ENCODE measurements at places on chromosomes 7 and 10.

DNA sequence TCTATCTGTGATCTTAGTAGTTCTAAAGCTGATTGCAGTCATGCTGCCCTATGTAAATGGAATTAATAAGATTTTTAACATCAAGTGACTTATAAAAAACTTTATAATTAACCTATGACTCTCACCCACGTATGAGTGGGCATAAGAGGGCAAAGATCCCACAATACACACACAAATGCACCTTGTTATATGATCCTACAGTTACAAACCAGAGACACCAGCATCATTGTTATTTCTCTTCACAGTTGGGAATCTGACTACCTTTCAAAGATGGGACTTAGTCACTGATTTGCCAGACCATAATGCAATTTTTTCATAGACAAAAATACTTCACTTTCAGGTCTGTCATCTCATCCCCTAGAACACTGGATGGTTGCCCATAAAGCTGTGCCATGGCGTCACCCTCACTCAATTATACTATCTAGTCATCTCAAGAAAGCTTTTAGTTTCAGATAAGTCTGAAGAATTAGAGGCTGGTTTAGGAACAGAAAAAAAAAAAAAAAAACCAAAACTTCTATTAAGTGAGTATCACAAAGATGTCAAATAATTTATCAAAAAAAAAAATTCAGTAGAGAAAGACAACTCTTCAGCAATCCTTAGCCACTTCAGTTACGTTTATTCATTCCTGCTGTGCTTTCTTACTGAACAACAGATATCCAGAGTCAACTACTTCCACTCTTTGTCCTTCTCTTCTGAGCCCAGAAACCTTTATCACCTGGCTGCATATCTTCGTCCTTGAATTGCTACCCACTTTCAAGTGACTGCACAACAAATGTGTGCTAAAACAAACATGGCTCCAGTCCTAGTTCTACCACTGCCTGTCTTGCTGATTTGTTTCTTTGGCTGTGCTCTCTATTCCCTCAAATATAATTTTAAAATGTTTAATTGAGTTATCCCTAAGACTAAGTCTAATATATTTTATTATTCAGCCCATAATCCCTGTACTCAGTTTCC lies 175.0 kb upstream of the CHRM2 start:
- no peak for DNase-seq

GRCh38 chr7:121000081-121000983 lies 11.8 kb downstream of the CPED1 start:
- no peak for DNase-seq

DNA sequence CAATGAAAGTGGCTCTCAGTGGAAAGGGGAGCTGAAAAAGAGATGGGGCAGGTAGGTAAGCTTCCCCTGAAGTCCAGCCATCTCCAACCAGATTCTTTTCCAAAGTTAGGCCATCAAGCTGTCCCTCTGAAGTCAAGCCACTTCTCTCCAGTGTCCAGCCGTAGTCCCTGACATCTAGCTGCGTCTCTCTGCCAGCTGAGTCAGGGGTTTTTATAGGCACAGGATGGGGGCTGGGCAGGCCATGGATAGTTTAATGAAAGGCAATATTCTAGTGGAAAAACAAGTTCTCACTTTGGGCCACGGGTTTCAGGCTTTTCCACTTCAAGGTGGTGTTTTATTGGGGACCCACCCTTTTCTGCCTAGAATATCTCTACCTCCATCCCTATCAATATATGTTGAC lies 36.8 kb downstream of the AVL9 start:
- no peak for DNase-seq

DNA sequence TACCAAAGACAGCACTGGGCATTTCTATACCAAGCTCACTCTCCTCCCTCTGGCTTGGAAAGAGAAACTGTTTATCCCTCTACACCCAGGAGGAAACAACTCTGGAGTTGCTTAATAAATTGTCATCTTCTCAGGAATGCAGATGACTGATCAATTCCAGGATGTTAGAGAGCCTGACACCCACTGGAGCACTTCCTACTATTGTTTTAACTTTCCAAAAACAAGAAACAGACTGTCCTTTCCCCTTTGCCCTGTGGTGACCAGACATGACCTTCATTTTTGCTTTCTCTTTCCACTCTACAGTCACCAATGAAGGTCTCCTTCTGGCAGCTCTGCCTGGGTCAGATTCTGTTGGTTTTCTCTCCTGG lies 19.6 kb downstream of the GIMAP4 start:
- no peak for DNase-seq

DNA sequence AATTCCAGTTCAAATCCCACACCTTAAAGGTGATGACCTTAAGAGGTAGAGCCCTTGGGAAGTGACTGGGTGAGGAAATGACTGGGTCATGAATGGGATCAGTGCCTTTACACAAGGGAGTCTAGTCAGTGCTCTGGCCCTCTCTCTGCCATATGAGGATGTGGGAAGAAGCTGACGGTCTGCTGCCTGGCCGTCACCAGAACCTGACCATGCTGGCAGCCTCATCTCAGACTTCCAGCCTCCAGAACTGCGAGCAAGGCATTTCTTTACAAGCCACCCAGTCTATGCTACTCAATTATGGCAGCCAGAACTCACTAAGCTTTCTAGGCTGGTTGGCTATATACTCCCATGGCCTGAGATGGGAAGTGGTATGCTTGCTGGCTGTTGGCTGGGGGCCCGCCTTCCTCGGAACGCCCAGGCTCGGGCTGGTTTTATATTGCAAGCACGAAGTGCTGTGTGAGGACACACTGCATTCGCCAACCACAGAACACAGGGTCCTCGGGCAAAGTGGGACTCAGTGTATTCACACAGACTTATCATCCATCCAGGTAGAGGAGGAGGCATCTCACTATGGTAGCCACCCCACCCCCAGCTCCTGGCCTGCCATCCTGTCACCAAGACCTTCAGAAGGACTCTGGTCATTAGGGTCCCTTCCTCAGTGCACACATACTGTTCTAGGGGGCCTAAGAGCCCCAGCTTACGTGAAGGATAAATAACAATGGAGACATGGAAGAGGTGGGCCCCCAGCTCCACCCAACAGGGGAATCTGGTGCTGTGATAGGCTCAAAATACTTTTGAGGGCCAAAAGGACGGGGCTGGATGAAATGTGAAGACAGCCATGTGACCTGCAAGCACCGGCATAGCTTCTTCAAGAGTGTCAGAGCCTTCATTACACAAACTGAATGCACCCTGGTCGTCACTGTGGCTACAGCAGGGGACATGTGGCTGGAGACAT lies 49.0 kb downstream of the ZRANB1 start:
- no peak for DNase-seq

DNA sequence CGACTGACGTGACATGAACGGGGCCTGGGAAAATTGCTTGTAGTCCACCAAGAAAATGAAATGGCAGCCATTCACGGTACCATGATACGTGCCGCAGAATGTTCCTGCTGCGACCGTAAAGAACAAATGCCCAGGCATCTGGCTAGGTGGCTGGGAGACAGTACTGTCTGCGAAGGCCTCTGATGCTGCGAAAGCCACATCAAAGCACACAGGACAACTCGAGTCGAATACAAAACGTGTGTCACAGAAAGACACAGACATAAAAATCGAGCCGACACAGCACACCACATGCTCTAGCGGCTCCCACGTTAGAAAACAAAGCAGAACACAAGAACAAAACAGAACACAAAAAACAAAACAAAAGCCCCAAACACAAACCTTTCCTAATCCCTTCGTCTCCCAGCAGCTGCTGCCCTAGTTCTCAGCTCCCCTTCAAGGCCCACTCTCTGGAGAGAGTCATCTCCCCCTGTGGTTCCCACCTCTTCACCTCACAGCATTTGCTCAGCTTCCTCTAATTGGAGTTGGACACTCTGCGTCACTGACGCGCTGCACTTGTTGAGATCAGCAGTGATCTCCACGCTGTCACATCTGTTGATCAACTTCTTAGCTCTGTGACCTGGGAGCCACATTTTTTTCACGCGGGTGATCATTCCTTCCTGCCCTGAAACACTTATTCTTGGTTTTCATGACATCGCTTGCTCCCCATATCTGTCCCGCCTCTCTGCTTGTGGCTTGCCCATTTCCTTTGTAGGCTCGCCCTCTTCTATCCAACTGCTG lies 112.2 kb downstream of the CLEC2L start:
- DNase-seq: no peak

- no peak for DNase-seq
Observed at GRCh38 chr10:19749185-19749729, 67.0 kb upstream of the PLXDC2 start.

DNA sequence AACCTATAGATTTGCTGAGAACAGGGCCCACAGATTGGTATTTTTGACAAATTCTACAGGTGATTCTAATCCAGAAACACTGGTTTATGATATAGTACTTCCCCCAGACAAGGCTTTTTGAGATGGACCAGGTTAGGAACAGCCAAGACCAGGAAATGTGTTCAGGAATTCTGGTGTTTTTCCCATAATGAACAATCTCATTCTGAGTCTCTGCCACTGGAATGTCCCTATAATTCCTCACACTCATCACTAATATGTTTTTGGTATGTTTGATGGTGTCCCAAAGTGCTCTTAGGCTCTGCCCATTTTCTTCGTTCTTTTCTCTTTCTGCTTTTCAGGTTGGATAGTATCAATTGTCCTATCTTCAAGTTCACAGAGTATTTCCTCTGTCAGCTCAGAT lies 107.2 kb upstream of the IGFBP3 start:
- no peak for DNase-seq

GRCh38 chr10:111887266-111887665 lies 296.3 kb downstream of the GPAM start:
- no peak for DNase-seq

- no peak for DNase-seq
Observed at GRCh38 chr10:103284170-103284569, 7.2 kb downstream of the INA start.

GRCh38 chr10:36448760-36449691 lies 676.4 kb upstream of the ANKRD30A start:
- no peak for DNase-seq

GRCh38 chr10:12540341-12540781 lies 191.0 kb downstream of the CAMK1D start:
- no peak for DNase-seq

- no peak for DNase-seq
Observed at GRCh38 chr7:157193274-157193673, 54.5 kb downstream of the UBE3C start.

GRCh38 chr10:58462863-58463507 lies 49.7 kb upstream of the BICC1 start:
- DNase-seq: no peak

GRCh38 chr10:29039677-29040189 lies 249.1 kb upstream of the LYZL1 start:
- no peak for DNase-seq

DNA sequence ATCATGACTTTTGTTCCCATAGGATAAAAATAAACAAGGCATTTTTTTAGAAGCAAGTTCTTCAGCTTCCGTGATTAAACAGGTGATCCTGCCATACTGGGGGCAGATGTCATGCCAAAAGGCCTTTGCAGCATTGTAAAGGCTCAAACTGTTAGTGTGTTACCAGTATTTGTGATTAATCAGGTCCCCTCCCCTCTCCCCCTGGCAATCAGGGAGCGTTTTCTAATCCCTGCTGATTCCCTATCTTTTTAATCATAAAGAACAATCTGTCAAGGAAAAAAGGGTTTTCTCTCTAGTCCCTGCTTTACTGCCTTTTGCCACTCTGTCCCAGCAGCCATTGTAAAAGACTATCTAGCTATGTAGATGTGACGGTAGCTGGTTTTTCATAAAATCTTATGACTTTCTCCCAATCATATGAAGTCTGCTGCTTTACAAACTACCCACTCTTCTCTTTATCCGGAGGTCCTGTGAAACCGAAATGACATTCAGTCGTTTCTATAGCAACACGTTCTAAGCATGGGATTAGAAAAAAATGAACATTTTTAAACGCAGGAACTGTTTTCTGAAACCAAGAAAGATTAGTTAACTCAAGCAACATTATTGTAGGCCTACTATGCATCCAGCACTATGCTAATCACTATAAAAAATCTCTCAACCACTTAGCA lies 210.9 kb downstream of the RNLS start:
- no peak for DNase-seq

DNA sequence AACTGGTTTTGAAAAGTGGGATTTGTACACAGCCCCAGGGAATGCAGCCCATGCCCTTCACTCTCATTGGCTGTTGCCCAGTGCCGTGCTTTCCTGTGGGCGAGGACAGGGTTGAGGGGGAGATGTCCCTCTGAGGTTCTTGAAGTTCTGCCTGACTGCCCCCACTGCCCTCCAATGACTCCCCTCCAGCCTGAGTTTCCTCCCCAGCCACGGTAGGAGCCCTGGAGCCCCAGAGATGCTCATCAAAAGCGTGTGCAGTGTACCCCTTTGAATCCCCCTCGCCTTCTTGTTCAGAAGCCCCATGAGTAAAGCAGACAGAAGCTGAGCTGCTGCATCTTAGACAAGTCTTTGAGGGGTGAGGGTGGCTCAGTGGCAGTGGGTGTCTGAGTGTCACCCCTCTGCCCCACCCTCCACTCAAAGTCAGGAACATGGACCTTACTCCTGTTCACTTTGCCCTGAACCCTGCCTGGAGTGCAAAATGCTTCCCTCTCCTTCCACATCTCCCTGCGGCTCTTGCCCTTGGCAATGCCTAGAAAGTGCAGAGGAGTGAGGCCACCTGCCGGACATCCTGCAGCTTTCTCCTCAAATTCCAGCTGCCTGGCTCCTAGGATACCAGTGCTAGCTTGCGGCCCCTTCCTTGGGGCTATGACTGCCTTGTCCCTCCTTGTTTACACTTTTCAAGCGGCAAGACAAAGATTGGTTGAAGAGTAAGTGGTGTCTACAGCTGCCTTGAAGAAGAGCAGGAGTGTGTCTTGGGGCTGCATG lies 19.9 kb downstream of the FAM241B start:
- no peak for DNase-seq

GRCh38 chr7:19117870-19118608 lies 603 bp upstream of the TWIST1 start:
- no peak for DNase-seq

DNA sequence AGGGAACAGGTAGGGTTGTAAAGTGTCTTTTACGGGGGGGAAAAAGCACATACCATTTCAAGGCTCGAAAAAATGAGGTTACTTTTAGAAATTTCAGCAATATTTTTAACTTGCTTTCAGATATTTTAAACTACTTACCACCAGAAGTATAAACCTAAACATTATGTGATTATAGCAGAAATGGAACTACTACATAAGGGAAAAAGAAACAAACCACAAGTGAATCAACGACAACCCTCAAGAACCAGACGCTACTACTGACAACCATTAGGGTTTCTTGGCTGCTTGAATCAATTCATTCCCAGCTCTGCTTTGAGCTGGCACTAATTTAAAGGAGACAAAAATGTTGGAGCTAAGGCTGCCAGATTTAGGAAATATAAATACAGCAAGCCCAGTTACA lies 80.1 kb downstream of the ZFAND4 start:
- no peak for DNase-seq

DNA sequence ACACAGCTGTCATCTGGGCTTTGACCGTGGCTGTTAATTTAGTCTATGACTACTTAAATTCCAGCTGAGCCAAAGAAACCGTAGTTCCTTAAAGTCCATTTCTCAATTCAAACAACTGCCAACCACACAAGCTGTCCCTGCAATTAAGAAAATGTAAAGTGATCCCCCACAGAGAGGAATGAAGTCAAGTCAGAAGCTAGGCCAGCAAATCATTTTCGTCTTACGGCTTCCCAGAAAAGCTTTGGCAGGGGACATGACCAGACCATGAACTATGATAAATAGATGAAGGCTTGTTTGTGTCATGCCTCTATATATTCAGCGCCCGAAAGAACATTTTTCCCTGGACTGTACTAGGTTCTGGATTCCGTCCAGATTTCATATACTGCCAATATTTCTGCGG lies 54.6 kb downstream of the HACD1 start:
- DNase-seq: no peak
